ENCODE measurements at places on chromosomes 12 and 14.

- DNase-seq, result no peak
Measured at GRCh38 chr12:24044941-24045703, 95.7 kb upstream of the SOX5 start.

DNA sequence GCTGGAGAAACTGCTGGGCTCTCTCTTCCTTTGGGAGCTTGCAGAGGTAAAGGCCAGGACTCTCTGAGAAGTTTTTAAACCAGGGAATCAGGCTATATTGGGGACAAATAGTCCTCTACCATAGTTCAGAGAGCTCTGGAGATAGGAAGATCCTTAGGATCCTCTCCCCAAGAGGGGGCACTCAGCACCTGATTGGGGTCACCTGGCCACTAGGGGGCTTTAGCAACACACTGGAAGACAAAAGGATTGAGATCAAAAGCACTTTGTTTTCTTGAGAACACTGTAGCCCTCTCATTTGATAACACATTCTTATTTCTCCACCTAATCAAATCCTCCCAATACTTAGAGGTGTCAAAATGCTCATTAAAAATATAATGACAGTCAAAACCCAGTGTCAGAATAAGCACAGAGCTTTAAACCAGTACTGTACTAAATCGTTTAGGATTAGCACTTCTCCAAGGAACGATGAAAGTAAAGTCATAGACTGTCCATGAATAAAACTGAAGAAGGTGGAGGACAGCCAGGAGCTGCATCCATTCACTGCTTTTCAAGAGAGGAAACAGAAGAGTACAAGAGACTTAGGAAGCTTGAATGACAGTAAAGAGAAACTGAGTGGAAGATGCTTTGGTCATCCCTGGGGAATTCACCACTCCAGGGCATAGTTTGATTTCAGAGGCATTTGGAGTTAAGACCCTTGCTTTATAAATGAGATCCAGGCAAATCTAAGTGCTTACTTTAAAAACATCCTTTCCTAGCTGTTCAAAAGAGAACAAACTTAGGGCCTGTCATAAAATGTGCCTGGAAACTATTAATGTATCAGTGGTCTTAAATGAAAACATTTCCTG lies 26.5 kb downstream of the BMP4 start:
- DNase-seq, result peak; percentile 12

- DNase-seq, result no peak
Measured at GRCh38 chr12:100472325-100472724, 1.3 kb upstream of the NR1H4 start.

GRCh38 chr12:29533815-29534489 lies 36.5 kb upstream of the OVCH1 start:
- DNase-seq, result no peak

DNA sequence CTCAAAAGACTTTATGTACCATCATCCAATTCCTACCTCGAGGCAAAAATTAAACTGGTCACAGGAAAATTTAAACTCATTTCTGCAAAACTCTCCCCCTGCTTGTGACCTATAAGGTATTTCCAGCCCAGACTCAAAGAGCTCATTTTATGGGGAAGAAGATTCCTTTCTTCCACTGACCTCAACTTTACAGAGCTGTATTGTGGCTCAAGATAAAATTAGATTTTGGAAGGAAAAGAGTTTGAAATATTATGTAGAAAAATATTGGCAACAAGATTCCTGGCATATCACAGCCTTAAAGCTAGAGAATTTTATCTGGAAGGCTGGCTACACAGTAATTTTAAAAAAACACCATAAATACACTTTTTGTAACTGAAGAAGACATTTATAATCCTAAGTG lies 91.7 kb downstream of the STXBP6 start:
- DNase-seq, result peak; percentile 95

DNA sequence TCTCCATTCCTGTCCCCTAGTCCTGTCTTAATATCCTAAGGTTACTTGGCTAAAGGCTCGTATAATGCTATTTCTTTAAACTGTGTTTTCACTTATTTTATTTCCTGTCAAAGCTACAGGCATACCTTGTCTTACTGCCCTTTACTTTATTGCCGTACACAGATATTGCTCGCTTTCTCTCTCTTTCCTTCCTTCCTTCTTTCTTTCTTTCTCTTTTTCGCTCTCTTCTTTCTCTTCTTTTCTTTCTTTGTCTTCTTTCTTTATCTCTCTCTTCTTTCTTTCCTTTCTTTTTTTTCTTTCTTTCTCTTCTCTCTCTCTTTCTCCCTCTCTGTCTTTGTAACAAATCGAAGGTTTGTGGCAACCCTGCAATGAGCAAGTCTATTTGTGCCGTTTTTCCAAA lies 123.9 kb upstream of the ARHGAP5 start:
- no peak for DNase-seq

DNA sequence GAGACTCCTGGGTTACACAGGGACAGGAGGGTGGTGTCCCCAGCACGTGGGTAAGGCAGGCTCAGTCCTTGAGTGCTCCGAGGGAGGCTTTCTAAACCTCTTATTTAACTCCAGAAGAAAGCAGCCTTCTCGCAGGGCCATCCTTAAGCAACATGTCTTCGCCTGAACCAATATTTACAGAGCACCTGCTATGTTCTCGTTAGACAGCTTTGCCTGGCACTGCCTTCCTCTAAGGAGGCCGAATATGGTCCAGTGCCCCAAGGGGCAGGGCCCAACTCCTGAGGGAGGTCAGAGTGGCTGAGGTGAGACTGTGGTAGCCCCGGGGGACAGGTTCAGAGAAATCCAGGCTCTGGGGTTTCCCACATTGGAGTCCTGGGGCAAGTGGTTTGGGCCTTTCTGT lies 2.1 kb upstream of the SCARB1 start:
- DNase-seq, result no peak

DNA sequence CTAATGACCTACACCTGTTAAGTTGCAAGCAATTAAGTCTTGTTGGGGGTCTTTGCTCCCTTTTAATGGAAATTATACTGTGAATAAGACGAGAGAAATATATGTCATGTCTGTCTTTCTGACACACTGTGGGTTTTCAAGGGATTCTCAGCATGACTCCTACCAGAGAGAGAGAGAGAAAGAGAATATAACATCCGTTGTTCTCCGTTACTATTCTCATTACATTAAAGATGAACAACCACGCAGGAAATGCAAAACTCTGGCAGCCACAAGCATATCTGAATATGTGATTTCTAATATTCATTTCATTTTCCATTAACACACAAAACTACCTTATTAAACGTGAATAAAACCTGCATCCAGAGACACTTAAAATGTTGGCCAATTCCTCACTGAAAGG lies 67.3 kb upstream of the EGLN3 start:
- DNase-seq, result no peak
